SK-N-DZ (cell line): ENCODE measurements at places on chromosomes 16 and 17.
A peak's percentile ranks its signal among the peaks of the same experiment; 100 is the strongest.

DNA sequence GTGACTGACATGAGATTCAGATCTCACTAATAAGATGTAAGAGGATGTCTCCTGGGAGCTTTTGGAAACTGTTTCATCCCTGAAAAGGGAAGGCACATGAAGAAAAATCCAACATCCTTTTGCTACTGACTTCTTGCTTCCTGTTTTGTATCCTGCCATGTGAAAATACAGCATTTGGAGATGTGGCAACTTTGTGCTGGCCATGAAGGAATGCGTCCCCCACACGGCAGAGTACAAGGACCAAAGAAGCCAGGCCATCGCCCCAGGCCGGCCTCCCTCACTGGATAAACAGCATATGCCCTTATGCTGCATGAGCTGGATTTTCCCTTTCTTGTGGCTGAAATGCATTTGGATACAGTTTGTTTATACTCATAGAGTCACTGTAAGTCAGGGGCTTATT is 5.5 kb upstream of the HASPIN start:
- no peak for DNase-seq

DNA sequence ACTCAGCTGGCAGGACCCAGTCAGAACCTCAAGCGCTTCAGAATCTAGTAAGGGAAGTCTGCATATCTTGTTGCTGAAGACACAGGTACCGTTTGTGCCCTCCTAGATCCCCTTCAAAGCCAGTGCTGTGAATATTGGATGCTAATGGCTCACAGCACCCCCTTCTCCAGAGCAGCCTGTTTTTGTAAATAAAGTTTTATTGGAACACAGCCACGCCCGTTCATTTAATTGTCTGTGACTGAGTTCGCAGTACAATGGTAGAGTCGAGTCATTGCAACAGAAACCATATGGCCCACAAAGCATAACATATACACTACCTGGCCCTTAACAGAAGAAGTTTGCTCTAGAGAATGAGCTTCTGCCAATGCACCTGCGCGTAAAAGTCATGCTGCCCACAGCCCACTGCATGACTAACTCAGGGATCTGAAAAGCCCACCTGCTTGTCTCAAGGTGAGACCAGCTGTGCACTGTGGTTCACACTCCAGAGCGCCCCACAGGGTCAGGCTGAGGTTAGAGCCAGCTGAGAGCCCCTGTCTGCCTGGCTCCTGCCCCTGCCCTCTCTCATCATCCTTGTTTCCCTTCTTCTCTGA is 48.8 kb downstream of the AIPL1 start:
- DNase-seq: no peak

GRCh38 chr17:49028271-49028670 is 31.1 kb downstream of the IGF2BP1 start:
- DNase-seq: no peak

DNA sequence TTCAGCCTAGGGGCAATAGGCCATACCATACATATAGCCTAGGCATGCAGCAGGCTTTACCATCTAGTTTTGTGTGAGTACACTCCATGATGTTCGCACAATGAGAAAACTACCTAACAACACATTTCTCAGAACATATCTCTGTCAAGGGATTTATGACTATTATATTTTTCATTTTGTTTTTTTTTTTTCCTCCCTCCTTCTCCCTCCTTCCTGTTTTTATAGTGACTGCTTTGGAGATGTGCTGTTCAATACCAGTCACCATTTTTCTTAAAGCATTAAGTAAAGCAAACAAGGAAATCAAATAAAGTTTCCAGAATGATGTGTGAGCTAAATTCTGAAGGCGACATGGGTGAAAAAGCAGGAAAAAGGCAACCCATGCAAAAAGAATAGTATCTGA is 194.6 kb downstream of the STX8 start:
- DNase-seq: no peak

GRCh38 chr16:89051521-89052166 is 42.0 kb upstream of the ACSF3 start:
- no peak for DNase-seq

- peak; percentile 46 for DNase-seq
Measured at GRCh38 chr16:25988084-25988483, 296.3 kb downstream of the HS3ST4 start.

DNA sequence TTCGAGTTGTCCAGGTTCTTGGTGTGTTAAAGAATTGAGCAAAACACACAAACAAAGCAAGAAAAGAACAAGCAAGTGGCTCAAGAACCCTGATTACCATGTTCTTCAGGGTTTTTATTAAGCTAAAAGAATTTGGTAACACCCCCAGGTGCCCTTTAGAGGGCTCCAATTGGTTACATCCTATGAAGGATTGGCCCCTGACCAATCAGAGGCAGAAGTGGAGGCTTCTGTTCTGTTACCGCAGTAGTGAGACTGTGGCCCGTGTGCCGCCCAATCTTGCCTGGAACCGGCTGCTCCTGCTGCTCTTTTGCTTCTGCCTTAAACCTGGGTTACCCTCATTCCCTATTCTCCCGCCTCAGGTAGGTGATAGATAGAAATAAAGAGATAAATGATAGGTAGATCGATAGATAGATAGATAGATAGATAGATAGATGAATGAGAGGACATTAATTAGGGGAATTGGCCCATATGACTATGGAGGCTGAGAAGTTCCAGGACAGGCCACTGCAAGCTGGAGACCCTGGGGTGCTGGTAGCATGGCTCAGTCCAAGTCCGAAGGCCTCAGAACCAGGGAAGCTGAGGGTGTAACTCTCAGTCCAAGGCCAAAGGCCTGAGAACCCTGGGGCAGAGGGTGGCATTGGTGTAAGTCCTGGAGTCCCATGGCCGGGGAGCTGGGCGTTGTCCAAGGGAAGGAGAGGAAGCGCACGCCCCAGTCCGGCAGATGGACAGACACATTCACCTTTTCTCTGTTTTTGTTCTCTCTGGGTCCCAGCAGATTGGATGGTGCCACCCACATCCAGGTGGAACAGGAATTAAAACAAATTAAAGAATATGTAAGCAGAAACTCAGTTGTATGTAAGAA is 3.5 kb upstream of the CA5A start:
- DNase-seq: no peak

DNA sequence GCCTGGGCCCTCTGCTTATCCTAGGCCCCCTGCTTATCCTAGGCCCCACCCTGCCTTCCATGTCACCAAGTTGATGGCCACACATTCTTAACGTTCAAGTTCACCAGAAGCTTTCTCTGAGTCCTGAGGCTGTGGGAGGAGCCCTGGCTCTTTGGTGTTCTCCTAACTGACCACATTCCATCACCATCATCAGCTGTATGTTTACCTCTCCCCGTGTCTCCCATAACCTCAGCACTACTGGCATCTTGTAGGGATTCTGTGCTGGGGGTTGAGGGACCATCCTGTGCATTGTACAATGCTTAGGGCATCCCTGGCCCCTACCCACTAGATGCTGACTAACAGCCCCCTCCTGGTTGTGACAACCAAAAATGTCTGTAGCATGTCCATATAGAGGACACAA is 99.3 kb downstream of the NDE1 start:
- DNase-seq: no peak

DNA sequence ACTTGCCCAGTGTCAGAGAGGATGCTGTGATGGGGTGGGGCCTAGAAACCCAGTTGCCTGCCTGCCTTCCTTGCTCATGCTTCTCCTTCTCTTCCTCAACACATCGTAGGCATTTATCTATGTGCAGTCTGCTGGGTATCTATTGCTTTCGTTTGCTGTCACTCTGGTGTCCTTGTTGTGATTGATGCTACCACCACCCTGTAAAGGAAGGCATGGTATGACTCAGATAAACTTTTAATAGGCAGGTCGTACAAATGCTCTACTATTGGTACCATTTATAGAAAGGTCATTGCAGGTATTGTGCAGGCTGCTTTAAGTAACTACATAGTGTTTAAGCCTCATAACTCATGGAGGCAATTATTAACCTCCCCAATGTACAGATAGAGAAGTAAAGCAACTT is 368.9 kb downstream of the UTP18 start:
- DNase-seq: no peak

- DNase-seq: no peak
Measured at GRCh38 chr17:6667516-6667915, 16.0 kb downstream of the C17orf100 start.

DNA sequence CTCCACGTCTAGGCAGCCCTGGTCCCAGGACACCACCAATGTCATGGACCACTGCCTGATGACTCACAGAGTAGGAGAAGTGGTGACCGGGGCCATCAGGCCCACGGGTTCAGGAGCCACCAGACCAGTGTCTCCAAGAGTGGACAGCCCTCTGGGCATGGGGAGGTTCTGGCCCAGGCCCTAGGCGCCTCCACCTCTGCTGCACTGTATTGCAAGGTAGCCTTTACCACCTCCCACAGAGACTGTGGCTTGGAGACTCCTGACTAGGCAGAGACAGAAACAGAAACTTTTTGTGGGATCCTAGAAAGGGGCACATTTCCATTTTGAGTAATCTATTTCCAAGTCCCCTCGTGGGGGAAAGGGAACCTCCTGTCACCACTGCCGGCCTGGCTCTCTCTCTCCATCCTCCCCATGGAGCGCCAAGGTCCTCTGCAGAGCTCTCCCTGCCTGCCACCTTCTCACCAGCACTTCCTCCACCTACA is 2.9 kb downstream of the CDIP1 start:
- DNase-seq: no peak

- no peak for DNase-seq
Measured at GRCh38 chr16:52528393-52529065, 18.4 kb downstream of the TOX3 start.

- peak; percentile 54 for DNase-seq
Measured at GRCh38 chr17:45052052-45052772, 780 bp upstream of the DCAKD start.

DNA sequence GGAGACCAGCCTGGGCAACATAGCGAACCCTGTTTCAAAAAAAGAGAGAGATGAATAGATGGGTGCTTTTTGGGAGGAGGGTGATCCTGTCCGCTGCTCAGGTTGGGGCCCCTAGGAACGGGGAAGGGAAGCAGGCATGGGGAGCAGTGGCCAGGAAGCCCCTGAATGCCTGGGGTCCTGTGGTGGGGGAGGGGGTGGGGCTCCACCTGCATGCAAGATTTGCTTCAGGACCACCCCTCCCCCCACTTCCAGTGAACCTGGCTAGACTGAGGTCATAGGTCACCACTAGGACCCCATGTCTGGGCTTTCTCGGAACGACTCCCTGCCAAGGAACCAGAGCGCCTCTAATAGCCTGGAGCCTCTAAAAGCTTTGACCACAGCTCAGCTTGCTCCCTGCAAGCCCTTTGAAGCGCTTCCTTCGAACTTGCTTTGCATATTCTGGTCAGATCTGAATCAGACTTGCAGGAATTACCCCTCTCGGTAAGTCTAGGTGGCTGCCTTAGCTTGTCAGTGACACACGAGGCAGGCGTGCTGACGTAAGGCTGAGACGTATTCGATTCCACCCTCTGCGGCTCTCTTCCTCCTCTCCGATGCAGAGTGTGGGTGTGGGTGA is 3.7 kb downstream of the SOCS3 start:
- peak; percentile 56 for DNase-seq

DNA sequence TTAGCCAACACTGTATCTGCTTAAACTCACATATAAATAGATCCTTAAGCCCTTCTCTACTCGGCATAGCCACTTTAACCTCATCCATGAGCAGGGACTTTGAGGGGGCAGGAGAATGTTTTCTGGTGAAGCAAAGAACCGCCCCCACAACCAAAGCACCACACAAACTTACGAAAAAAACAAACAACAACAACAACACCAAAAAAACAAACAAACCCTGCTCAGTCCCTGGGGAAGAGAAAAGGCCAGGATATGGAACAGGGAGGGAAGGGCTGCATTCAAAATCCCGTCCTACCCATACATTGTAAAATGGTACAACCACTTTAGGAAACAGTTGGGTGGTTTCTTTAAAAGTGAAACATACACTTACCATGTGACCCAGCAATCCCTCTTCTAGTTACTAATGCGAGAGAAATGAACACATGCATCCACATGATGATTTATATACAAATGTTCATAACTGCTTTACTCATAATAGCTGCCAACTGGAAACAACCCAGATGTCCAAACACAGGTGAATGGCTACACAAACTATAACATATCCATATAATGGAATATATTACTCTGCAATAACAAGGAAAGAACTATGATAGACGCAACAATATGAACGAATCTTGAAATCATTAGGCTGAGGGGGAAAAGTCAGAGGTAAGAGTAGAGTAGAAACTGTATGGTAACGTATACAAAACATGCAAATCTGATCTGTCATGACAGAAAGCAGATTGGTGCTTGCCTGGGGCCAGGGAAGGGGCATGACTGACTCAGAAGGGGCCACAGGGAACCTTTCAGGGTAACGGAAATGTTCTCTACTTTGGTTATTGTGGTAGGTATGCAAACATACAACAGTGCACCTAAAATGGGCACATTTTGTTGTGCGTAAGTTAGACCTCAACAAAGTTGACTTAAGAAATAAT is 37.7 kb upstream of the TOB1 start:
- no peak for DNase-seq

- DNase-seq: no peak
Measured at GRCh38 chr16:10256784-10257641, 74.8 kb upstream of the GRIN2A start.

DNA sequence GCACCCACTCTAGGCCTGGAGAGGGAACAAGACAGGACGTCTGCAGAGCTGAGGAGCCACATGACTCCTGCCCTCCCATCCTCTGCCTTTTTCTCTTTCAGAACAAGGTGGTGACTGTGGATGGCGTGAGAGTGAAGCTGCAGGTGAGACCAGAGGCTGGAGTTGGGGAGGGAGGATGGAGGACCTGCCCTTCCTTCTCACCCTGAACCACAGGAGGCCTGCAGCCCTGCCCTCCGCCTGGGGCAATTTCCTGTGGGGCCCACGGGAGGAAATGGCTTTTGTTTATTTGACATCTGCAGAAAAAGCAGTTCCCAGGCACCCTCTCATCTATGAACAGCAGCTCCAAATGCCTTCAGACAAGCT is 5.1 kb downstream of the RAB37 start:
- DNase-seq: no peak

- no peak for DNase-seq
Measured at GRCh38 chr16:12440228-12440530, 363.5 kb downstream of the CPPED1 start.

DNA sequence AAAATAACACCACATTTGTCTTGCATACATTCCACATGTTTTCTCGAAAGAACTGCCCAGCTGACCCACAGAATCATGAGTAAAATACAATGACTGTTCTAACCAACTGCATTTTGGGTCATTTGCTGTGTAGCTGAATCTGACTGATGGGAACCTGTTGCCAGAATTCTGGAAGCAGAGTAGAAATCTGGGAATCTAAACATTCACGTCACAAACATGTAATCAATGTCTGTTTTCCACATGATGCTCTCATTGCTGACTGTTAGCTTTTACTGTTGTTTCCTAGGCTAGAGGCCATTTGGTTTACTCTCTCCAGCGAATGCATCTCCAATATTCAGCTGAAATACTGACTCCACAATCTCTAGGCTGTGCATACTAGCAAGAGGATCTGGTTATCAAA is 710.1 kb downstream of the KCNJ2 start:
- no peak for DNase-seq

GRCh38 chr17:82297280-82297713 is 20.1 kb downstream of the CD7 start:
- no peak for DNase-seq
